ENCODE measurements at places on chromosomes 1 and 21.

- peak; percentile 80 for DNase-seq
Measured at GRCh38 chr1:39086865-39087409, 60.8 kb downstream of the NDUFS5 start.

DNA sequence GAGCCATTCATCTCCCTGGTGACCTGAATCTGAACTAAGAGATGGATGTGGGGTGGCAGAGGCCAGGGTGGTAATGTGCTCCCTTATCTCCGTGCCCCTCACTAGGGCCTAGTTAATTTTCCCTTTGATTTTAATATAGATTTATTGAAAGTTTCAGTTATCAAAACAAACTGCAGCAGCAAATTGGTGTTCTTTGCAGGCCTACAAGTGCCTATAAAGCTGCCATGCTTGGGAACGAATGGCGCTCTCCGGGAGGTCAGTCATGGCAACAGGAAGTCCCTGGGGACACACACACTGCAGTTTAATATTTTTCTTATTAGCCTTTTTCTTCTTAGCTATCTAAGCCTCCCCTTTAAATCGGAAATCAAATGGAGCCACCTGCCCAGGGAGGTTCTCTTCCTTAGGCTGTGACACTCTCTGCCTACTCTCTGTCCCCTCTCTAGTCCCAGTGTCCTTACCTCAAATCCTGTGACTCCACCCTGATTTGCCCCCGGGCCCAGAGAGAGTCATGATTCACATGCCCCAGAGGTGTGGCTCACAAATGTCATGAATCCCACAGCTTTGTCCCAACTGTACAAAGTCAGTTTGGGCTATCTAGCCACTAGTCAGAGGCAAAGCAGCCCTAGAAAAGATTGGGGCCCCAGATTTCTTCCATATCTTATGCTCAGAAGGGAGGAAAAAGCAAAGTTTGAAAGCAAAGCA is 4.3 kb upstream of the ERI3 start:
- DNase-seq = no peak

GRCh38 chr1:91527266-91527765 is 26.7 kb downstream of the CDC7 start:
- DNase-seq = no peak

GRCh38 chr21:44348861-44349260 is 4.6 kb upstream of the TRPM2 start:
- no peak for DNase-seq

DNA sequence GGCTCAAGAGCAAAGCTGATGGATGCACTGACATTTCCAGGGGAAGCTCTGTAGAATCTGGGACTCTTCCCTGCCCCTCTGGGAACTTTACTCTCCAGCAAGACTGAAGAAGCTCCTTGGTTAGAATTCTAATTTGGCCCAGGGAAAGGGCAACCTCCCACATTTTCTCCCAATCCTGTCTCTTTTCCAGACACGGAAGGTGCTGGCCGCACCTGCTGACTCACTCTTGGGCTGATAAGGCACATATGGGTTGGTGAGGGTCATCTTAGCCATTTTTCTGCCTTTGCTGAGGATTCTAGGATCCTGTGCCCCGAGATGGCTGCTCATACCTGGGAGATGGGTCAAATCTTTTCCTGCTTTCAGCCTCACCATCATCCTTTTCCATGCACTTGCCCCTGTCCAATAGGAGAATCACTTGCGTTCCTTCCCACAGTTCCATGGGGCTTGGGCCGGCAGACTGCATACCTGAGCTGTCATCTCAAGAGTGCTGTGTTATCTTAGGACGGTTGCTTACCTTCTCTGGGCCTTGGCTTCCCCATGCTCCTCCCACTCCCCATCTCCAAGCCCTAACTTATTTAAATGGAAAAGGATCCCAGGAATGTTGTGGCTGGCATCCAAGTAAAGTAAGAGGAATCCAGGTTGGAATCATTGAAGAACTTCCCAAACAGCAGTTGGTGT is 1.3 kb downstream of the TINAGL1 start:
- no peak for DNase-seq

DNA sequence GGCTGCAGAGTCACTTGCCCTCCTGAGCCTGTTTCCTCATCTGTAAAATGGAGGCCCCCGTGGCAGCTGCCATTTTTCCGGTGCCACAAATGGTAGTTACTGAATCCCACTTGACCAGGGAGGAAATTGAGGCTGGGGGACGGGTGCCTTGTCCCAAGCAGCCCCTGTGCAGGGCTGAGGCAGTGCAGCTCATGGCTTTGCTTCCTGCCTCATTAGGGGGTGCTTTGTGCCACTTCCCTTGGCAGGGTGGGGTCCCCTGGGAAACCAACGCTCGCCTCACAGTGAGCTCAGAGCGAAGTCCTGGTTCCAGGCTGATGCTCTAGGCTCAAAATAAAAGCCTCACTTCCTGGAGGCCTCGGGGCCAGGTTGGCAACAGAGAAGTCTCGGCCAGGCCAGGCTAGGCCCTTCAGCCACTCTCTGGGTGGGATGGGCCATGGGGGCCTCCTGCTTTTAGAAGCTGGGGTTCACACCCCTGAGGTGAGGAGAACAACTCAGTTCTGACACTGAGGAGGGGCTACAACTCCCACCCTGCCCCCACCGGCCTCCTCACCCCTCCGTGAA is 6.8 kb downstream of the LAPTM5 start:
- no peak for DNase-seq

DNA sequence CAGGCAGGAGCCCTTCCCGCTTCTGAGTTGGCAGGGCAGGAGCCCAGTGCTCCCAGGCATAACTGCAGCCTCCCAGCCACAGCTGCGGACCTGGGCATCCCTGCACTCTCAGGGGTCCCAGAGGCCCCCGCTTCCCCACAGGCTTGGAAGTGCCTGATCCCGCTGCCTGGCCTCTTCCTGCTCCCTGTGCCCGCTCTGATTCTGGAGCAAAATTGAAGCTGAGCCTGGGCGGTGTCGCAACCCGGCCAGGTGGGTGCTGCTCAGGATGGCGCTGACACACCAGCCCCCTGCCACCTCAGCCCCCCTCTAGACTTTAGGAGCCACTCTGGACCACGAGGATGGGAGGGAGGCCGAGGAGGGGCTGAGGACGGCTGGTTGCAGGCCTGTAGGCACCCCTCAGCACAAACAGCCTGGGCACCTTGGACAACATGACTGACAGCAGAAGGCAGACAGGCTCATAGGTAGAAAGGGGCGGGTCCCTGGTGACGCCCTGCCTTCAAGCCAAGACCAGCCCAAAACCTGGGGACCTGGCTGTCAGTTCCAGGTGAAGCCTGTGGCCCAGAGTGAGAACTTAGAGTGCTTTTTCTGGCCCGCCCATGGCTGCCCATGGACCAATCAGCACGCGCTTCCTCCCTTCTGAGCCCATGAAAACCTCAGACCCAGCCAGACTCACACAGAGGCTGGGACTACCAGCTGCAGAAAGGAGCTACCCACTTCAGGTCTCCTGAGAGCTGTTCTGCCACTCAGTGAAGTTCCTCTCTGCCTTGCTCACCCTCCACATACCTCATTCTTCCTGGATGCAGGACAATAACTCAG is 7.2 kb downstream of the HLCS start:
- no peak for DNase-seq

DNA sequence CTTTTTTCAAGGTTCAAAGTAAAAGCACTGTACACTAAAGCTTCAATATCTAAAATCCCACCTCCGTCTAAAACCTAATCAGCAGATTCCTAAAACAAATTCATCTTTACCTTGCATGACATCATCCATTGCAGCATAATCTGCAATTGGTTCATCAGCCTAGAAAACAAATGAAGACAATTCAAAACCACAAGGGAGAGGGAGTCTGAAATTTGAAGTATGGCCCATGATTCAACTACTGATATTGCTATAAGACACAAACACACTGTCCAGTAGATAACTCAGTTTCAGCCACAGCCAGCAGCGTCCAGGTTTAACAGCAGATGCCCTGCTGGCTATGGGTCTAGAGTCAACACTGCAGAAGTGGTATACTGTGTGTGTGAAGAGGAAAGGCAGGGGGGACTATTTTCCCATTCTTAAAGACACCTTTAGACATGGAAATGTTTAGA is 17.9 kb upstream of the RAP1GAP start:
- DNase-seq = no peak

DNA sequence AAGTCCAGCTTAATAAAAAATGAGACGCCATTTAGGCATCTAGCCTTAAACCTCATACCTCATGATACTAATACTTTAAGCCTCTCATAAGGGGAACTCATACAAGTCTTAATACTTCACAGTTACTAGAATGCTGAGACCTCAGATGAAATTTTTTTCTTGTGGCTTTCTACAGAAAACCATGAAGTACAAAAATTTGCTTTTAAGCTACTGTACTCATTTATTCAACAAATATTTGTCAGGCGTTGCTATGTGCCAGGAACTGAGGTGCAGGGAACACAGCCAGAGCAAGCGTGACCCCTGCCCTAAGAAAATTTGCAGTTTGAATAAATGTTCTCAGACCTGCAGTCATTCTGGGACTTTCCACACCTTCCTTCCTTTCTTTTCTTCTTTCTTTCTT is 150.6 kb downstream of the MRPL39 start:
- no peak for DNase-seq

GRCh38 chr1:54381524-54381923 is 24.7 kb downstream of the SSBP3 start:
- DNase-seq = no peak

GRCh38 chr1:184302346-184302745 is 84.5 kb upstream of the C1orf21 start:
- DNase-seq = no peak

GRCh38 chr1:194919146-194919545 is 1689.1 kb downstream of the KCNT2 start:
- DNase-seq = no peak

DNA sequence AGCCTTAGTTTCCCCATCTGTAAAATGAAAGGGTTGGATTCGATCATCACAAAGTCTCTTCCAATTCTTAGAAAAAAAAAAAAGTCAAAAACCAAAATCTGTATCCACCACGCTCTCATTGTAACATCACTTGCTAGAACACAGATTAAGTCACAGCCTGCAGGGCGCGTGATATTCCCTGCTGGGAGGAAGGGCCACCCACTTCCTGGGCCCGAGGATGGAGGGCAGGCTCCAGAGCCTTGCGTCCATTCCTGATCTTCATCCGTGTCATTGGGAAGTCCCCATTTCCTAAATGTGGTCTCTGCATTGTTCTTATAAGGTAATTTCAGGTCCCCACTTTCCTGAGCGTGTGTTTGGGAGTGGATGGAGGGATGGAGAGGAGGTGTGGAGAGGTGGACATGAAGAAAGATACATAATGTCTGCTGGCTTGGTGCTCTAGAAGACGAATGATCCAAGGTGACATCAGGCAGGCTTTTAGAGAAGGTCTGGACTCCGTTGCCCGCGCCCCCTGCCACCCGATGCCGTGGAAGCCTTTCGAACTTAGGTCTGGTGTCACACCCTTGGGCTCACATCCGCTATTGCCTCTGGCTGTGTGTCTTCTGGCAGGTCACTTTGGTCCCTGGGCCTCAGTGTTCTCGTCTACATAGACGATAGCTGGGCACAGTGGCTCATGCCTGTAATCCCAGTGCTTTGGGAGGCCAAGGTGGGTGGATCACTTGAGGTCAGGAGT is 56.1 kb downstream of the ATP5PO start:
- DNase-seq = no peak

DNA sequence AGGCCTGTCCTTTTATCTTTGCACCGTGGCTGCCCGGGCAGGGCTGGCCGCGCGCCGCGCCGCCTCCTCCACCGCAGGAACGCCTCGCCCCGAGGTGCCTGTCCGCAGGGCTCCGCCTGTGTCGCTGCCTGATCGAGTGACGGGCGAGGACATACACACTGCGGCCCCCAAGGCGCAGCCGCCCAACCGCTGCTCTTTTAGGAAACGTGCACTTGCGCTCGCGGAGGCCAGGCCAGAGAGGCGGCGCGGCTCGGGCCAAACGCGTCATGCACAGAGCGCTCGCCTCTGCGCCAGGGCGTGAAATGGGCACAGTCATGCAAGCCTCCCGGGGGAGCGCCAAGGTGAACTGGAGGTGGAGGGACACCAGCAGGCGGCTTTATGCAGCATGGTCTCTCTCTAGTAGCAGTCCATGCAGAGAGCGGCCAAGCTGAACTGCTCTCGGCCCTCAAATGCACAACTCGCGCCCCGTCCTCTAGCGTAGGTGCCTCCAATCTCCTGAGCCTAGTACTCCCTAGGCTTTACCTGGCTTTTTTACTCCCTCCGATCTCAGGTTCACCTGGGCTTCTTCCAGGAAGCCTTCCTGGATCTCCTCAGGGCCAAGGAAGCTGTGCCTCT is 12.9 kb downstream of the TRABD2B start:
- no peak for DNase-seq

DNA sequence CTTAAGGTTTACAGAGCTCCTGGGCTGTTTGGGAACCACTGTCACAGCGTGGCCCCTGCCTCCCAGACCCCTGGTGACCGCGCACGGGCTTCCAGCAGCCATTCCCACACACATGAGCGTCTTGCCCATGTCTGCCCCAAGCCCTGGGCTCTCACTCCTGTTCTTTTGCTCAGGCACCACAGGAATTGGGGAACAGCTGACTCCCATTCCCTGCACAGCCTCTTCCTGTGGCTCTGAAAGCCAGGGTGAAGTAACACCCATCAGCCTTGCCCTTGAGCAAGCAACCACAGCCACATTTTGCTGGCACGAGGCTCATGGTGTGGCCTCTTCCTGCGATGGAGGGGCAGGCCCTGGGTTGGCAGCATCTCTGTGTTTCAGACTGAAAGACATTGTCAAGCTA is 14.3 kb upstream of the GPR157 start:
- no peak for DNase-seq

- DNase-seq = no peak
Measured at GRCh38 chr1:54347955-54348699, 58.1 kb downstream of the SSBP3 start.

DNA sequence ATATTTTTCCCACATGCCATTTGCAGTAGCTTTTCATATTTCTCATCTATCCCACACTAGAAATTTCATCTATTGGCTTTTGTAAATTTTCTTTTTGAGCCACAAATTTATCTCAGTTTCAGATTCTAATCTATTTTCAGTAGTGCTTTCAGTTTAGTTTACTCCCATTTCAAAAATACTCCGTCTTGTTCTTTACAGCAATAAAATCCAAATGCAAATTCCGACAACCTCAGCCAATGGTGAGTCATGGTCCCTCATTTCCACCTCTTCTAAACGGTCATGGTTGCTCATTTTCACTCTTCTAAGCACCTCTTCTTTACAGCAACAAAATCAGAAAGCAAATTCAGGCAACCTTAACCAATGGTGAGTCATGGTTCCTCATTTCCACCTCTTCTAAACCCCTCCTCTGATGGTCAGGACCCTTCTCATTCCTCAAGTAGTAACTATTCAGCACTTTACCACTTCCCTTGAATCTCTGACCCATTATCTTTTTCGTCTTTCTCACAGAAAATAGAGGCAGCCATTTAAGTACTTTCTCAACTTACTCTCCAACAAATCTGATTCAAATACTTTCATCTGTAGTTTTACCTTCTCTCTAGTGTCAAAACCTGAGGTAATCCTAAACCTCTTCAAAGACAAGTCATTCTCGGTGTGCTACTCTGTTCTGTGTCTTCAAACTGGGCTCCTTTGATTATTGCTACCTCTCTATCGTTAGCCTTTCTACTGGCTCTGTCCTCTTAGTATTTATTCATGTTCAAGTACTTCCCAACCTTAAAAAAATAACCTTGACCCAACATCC is 34.4 kb downstream of the C21orf91 start:
- no peak for DNase-seq

GRCh38 chr21:33372582-33372981 is 30.6 kb upstream of the IFNGR2 start:
- no peak for DNase-seq

All from right forelimb (tissue), 1 donor.